Activated T-cell treated with anti-CD3 and anti-CD28 coated beads, Interleukin-2, amount 50 U/mL, for 72 hours (primary cell): ENCODE measurements at places on chromosomes 1 and 21. TPM values are rescaled to one million over a fixed set of nuclear protein-coding genes. Genes with fewer than 3 reads are reported as not detected.

GRCh38 chr1:93774707-93775106 is 93.1 kb upstream of the BCAR3 start:
- no peak for DNase-seq

- no peak for DNase-seq
Observed at GRCh38 chr21:8990326-8991087, 1530.9 kb upstream of the TPTE start.

- DNase-seq, result no peak
Observed at GRCh38 chr1:13605159-13605558, 21.5 kb downstream of the PDPN start.

GRCh38 chr1:184056921-184057555 is 5.5 kb downstream of the TSEN15 start:
- no peak for DNase-seq

GRCh38 chr1:66326867-66327266 is 207.1 kb upstream of the SGIP1 start:
- no peak for DNase-seq

- DNase-seq, result no peak
Observed at GRCh38 chr21:36010801-36011200, 49.5 kb downstream of the SETD4 start.

- no peak for DNase-seq
Observed at GRCh38 chr1:147169171-147169570, 3.1 kb downstream of the PRKAB2 start.

DNA sequence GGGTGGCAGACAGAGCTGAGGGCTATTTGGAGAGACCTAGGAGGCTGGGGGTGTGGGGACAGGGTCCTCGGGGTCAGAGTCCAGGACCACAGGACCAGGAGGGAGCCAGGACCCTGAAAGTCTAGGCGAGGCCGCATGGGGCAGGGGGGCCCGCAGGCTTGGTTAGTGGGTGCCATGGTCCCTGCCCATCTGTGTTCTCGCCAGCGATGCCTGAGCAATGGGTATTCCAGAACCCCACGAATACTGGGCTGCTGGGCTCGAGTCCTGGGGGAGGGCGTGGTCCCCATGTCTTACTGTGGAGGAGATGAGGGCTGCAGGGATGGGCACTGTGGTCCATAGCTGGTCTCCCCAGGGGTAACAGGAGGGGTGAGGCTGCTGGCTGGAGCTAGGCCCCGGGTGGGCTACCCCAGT is 2.0 kb downstream of the KRTAP10-6 start:
- no peak for DNase-seq

- no peak for DNase-seq
Observed at GRCh38 chr1:11518016-11518701, 39.2 kb downstream of the DISP3 start.

DNA sequence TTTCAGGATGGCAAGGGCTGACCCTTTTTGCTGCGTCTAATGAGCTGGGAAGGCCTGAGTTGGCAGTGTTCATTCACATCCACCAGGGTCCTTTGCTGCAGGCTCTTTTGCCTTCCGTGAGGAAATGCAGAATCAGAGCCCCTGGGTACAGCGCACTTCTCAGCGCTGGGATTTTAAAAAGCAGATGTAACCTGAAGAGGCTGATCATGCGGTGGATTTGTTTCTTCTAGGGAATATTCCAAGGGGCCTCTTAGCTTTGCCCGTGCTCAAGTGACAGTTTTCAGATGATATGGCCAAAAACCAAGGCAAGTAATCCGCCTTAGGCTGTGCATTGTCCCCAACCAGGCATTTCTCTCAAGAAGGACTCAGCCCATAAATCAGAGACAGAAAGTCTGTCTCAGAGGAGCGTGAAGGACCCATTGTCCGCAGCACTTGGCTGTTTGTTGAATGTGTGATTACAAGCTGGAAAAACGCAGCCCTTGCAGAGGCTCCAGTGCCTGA is 237.6 kb downstream of the PTPRC start:
- no peak for DNase-seq

DNA sequence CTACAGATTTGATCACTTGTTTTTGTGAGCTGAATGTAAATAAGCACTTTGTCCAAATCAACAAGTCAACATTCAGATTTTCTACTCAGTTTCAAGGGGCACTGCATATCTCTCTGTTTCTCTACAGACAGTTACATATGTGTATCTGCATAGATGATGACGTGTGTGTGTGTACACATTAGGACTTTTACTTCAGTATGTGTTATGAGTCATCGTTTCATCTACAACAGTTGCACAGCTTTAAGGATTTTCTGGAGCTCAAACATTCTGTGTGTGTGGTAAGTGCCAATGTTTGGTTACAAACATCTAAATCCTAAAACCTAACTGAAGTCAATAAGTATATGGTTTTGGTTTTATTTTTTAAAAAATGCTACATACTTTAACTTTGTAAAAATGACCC is 494.5 kb upstream of the PBX1 start:
- DNase-seq, result no peak

DNA sequence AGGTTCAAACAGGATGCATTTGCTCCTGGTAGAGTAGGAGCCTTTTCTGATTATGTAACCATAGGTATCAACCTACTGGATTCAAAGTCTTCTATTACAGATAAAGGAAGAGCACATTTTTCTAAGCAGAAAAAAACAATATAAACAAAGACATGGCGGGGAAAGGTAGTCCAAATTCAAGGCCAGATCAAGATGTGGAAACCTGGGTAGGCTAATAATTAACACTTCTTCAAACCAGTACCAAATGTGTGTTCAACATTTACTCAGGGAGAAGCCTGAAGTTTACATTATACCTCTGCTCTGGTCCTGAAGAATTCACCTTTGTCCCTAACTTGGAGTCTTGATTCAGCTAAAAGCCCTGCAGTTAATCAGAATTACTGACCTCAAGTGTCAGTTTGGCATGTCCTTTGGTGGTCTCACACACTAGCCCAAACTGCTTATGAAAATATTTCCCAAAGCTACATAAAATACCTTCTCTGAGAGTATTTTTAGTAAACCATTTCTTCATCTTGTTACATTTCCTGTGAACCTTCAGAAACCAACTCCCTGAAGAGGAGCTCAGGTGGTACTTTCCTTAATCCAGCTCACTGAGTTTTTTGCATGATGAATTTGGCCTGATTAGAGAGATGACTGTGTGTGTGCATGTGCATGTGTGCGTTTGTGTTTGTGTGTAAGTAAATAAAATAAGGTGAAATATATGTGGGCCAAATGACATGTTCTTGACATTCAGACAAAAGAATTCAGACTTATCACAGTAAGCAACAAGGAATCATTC is 70.2 kb downstream of the TOR3A start:
- DNase-seq, result no peak

DNA sequence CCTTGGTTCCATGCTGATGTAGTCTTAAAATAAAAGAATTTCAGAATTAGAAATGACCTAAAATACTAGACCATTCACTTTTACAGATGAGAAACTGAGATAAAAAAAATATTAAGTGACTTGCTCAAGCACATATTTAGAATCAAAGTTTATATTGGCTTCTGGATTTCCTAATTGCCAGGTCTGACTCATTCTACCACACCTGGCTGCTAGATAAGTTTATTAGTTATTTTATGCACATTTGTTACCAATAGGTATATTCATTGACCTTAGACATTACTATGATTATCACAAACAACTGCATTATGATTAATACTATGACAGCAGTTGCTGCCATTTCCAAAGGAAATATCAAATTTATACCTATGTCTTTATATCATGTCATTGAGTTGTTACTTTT is 497.5 kb downstream of the RWDD3 start:
- no peak for DNase-seq

DNA sequence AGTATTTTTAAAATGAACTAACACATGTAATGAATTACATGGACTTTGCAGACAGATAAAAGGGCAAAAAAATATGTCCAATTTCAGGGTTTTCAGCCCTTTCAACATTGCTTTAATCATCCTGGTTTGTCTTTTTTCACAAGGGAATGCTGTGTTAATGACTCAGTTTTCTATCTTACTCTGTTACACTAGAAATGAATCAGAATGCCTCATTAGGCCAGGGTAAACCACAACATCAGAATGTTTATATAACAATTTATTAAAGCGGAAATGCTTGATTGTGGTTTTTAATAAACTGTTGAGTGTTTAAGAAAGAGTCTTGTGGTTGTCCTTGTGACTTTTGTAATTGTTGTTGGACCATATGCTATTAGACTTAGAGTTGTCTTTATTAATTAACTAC is 13.5 kb downstream of the GORAB start:
- DNase-seq, result no peak

DNA sequence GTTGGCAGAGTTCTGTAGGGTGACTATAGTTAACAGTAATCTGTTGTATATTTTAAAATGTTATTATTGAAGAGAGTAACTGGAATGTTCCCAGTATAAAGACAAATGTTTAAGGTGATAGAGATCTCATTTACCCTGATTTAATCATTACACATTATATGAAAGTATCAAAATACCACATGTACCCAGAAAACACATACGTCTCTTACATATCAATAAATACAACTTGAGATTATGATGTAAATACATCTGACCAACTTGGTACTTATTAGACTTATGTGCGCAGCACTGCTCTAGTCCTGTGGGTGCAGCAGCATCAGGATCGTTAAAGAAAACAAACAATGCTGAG is 670 bp upstream of the PARK7 start:
- no peak for DNase-seq

DNA sequence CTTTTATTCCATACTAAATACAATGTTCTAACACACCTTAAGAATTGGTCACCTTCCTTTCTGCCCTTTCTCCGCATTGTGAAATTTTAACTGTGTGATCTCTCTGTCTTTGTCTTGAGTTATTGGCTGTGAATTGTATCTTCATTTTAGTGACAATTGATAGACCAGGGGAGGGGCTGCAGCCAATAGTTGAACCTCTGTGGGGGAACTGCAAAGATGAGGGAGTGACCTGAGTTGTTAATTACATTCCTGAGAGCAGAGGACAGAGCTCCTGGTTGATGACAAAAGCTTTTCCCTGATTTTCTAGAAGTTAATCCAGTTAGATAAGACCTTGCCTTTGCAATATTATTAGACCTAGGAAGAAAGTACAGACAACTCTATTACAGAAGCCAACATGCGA is 1535.7 kb downstream of the BRINP3 start:
- no peak for DNase-seq

DNA sequence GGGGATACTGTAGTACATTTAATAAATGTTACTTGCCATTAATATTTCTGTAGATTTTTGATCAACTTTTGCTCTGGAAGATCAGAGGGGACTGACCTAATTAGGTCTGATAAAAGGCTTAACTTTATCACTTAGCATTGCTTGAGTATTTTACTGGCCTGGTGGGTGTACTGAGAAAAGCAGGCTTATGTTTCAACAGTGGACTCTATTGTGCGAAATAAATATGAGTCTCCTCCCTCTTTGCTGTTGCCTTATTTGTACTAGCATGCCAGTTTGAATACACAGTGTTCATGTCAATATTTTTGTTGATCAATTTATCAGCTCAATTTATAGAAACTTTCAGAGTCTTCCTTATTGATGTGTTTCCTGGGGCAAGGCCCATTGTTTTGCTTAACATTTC is 49.1 kb downstream of the EBNA1BP2 start:
- no peak for DNase-seq

- DNase-seq, result peak; percentile 39
Observed at GRCh38 chr1:55204997-55205396, 10.2 kb downstream of the USP24 start.

- peak; percentile 69 for DNase-seq
Observed at GRCh38 chr1:19799230-19800075, at the start of gene TMCO4. TSS of gene TMCO4 (minus strand) at chr1:19799916. CDS start at chr1:19780758, 19,158 bp downstream.

GRCh38 chr1:86990826-86991225 is 76.4 kb downstream of the HS2ST1 start:
- no peak for DNase-seq

GRCh38 chr21:42308914-42309752 is 6.1 kb downstream of the TFF3 start:
- DNase-seq, result no peak

- DNase-seq, result no peak
Observed at GRCh38 chr1:153272186-153272585, 12.7 kb downstream of the LORICRIN start.

GRCh38 chr21:46454142-46454541 is 4.5 kb upstream of the DIP2A start:
- DNase-seq, result no peak

DNA sequence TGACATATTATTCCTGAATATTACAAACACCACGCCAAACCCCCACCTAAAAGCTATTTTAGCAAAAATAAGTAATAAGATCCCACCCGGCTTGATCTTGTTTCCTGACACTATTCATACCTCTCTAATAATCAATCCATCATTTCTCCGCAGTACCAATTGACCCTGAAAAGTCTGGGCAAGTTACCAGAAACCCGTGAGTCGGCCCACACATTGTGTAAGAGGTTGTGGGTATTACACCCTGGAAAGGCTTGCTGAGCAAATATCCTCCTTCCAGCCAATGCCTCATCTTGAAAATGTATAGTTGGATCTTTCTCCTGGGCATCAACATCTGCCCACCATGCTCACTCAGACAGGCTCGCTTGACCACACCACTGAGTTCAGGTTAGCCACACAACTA is 451.0 kb downstream of the TTLL7 start:
- no peak for DNase-seq

GRCh38 chr1:33367485-33368405 is 46.8 kb upstream of the A3GALT2 start:
- DNase-seq, result peak; percentile 88

GRCh38 chr1:29713857-29714256 is 477.5 kb downstream of the PTPRU start:
- no peak for DNase-seq

DNA sequence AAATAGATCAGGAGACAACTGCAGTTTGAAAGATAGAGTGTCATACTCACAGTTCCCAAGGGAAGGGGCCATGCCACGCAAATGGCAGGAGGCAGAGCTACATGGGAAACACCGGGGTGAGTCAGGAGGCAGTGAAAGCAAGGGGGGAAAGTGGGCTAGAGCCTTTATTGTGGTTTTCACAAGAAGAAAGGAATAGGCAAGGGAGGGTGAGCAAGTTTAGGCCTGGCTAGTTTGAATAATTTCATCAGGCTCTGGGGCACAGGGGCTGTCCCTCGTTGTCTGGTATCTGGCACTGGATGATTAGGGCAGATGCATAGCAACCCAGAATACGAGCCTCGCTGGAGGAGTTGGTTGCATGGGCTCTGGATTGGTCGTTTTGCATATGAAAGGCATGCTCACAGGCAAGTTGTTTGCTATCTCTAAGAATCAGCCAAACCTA is 17.0 kb upstream of the ITLN2 start:
- DNase-seq, result peak; percentile 39

Gene F3
- 0.65 TPM for total RNA-seq

Gene TCHHL1
- not detected for total RNA-seq

Gene APOBEC4
- not detected for total RNA-seq

Gene FAM110D
- total RNA-seq, result not detected

Gene TMEM240
- 1.3 TPM for total RNA-seq

Gene CTSK
- total RNA-seq, result 8.3 TPM

Gene GPR25
- not detected for total RNA-seq

Gene AMY2B
- 14.2 TPM for total RNA-seq
